ENCODE measurements at places on chromosomes 2 and 18.

DNA sequence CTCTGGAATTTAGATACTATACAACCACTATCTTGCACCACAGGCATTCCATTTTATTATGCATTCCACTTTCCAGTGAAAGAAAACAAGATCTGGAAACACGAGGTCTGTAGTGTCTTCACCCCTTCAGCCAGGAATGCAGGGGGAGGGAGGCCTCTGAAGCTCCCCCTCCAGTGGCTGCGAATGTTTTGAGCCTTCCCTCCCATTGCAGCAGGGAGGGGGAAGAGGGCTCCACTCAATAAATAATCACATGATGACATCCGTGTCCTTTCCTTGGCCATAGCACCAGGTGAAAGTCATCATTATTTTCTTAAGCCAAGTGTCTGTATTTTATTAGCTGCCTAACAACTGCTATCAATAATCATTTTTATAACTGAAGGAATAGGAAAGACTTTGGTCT is 38.6 kb downstream of the ALPK2 start:
- DNase-seq, result no peak

DNA sequence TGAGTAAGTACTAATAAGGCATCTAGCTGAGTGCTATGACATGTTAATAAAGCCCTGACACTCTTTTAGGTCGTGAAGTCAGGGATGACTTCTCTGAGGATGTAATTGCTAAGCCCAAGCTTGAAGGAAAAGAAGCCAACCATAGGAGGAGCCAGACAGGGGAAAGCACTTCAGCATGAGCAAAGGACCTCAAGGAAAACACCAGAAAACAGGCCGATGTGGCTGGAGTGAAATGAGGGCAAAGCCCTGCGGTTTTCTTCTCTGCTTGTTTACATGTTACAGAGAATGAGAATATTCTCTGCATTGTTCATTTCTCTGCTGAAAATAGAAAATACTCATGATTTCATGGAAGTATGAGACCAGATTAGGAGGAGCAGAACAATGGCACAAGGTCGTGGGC is 112.5 kb upstream of the ARHGAP28 start:
- DNase-seq, result no peak

DNA sequence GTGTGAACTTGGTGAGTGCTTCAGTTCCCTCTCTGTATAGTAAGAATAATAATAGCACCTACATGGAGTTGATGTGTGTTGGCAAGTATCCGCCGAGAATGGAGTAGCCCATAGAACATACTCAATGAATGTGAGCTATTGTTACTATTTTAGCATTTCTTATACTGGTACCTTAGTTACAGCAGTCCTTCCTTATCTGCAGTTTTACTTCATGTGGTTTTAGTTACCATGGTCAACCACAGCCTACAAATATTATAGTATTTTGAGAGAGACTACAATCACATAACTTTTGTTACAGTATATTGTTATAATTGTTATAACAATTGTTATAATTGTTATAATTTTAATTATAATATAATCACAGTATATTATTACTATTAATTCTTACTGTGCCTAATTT is 152.5 kb upstream of the RASGRP3 start:
- DNase-seq, result no peak

DNA sequence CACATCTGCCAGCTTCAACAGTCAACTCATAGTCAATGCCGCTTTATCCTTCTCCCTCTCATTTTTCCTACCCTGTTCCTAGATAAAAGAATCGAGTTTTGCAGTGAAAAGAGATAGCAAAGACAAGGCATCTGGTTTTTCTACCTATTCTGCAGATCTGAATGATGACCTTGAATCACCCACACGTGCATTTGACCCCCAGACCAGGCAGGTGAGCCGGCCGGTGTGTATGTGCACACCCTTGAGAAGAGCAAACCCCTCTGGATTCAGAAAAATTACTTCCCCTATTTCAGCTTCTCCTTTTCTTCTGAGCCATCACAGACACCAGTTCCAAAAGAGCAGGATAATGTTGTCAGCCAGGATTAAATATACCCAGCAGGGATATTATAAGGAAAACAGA is 115.6 kb upstream of the ST6GAL2 start:
- DNase-seq, result no peak

DNA sequence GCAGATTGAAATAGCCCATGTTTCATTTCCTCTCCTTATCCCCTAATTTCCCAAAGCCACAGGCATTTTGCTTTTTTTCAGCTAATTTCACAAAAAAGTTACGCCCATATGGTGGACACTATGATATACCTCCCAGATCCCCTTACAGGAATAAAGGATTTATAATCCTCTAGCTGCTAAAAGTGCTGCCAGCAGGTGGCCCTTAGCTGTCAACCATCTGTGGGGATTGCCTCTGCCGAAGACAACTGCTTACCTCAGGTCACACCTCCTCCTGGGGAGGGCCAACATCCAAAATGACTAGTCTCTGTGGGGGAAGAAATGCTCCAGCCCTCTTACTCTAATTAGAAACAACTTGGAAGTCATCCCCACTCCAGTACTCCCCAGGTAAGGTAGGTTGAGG is 61.0 kb upstream of the EPB41L3 start:
- DNase-seq, result no peak

DNA sequence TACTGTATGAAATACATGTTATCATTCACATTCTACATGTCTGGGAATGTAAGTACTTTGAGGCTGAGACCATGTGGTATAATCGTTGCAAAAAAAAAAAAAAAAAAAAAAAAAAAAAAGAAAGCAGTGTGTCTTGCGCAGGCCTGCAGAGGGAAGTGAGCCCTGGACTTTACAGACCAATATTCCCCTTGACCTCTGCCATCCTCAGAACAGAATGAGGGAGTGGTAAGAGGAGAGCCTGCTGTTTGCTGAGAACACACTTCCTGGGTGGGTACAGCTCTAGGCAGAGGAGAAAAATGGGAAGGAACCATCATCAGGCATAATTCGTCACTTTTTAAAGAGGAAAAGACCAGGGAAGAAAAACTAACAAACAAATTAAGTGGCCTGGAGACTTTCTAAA is 28.8 kb upstream of the TBC1D8 start:
- DNase-seq, result no peak

DNA sequence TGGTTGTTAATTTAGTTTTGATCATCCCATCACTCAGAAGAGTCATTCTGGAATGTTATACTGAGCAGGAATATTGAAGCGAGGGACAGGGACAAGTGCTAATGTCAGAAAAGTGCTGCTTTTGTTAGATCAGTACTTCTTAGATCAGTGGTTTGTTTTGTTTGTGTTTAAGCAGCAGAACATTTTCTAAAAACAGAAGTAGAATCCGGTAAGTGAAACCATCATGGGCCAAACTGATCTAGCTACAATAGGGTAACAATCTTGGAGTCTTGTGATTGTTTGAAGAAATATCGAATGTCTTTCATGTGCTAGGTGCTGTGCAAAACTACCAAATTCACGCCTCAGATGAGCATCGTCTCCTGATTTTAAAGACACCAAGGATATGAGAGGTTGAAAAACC is 45.1 kb upstream of the SEC11C start:
- no peak for DNase-seq

GRCh38 chr2:220959391-220959802 is 612.7 kb downstream of the EPHA4 start:
- no peak for DNase-seq

GRCh38 chr2:9231291-9232165 is 24.9 kb downstream of the ASAP2 start:
- DNase-seq, result no peak

DNA sequence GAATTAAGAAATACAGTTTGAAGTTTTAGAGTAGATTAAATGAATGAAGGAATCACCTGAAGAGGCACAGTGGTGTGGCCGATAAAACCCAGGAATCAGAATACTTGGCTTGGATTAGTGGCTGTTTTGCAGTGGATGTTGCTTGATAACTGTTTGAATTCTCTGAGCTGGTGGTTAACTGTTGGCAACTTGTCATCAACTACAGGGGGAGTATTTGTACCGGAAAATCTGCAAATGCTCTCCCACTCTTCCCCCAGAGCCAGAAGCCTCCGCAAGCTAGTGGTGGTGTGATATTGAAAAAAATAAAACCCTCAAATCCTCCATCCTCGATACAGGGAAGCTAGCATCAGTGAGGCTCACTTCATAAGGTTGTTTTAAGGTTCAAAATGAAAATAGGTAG is 326.7 kb downstream of the DPP10 start:
- no peak for DNase-seq

GRCh38 chr18:11502368-11502767 is 107.0 kb upstream of the SLC35G4 start:
- no peak for DNase-seq

DNA sequence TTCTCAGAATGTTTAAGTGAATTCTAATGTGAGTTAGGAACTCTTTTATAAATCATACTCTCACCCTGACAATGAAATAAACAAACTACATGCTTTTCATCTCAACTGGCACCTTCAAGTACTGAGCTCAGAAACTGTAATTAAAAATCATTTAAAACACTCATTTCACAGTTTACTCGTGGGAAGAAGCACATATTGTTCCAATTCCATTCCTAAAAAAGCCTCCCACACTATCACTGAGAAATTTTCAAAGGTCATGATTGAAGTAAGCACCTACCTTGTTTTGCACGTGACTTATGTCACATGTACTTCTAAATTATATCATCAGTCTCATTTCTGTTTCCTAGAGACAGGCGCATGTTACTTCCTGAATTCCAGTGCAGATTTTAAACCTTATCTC is 678.1 kb upstream of the SLC8A1 start:
- DNase-seq, result no peak

DNA sequence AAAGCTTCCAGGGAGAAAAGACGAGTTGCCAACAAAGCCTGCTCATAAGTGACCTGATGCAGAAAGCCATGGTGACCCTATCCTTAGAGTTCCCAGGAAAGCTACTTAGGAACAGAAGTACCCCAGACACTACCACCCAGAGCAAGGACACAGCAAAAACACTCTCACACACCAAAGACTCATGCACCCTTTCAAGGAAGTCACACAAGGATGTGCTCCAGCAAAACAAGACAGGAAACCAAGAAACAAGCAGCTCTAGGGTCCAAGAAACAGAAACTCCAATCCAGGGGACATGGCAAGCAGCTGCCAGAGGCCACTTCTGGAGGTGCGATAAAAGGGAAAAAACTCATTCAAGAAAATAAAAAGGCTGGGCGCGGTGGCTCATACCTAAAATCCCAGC is 5.7 kb downstream of the KIF1A start:
- no peak for DNase-seq

- DNase-seq, result no peak
Measured at GRCh38 chr2:238636269-238637073, 209.7 kb downstream of the ASB1 start.

DNA sequence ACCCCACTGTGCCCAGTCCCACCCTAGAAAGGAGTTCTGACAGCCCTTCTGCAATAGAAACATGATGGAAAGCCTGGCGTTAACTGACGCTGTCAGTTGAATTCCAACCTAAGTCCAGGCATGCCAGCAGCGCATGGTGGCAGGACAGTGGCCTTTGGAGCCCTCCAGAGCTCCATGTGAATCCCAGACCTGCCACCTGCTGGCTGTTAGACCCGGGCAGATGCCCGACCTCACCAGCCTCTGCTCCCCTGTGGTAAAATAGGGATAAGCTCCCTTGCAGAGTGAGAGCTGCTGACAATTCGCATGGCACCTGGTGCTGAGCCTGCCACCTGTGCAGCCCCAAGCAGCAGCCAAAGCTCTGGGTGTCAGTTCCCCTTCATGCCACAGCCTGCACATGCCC is 138.6 kb downstream of the LOXHD1 start:
- DNase-seq, result no peak

DNA sequence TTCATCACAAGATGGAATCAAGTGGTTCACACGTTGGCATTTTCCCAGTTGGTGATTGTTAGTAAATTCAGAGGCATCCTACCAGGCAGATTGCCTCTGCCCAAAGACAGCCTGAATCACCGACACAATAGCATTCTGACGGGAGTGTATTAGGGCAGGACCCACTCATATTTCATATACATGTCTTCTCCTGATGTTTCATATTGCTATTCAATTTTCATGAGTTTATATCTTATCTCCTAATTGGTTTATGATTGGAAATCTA is 14.5 kb upstream of the BMP10 start:
- DNase-seq, result no peak
